AG04450 (cell line): ENCODE measurements at places on chromosomes 5 and 9.

DNA sequence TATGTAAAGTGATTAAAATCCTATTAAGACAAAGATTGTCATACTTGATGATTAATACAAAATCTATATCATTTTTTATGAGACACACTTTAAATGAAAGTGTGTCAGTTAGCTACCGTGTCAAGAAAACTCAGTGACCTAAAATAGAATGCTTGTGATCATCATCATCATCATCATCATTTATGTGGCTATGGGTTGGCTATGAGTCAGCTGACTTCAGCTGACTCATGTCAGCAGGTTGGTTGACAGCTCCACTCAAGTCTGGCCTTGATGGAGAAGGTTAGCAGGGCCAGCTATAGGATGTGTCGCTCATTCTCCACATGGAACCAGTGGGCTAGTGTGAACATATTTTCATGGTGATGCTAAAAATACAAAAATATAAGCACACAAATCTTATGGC lies 43.8 kb upstream of the ZNF300 start:
- DNase-seq, result no peak

GRCh38 chr5:98791898-98792580 lies 18.6 kb downstream of the RGMB start:
- no peak for DNase-seq

DNA sequence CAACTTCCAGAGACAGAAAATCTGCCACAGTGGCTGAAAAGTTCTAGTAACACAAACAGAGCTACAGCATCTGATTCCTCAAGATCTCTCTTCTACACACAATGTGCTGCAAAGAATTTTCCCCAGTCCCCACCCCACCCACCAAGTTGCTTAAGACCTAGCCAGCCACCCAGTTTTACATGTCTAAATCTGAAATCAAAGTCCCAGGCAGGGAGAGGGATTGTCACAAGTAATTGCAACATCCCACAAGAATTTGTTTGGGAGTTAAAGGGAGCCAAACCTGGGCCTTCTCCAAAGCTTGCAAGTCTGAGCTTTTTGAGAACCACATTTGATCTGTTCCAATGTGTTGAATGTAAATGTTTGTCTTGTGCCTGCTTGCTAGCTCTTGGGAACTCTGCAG lies 15.5 kb downstream of the IGIP start:
- DNase-seq, result peak; percentile 10

DNA sequence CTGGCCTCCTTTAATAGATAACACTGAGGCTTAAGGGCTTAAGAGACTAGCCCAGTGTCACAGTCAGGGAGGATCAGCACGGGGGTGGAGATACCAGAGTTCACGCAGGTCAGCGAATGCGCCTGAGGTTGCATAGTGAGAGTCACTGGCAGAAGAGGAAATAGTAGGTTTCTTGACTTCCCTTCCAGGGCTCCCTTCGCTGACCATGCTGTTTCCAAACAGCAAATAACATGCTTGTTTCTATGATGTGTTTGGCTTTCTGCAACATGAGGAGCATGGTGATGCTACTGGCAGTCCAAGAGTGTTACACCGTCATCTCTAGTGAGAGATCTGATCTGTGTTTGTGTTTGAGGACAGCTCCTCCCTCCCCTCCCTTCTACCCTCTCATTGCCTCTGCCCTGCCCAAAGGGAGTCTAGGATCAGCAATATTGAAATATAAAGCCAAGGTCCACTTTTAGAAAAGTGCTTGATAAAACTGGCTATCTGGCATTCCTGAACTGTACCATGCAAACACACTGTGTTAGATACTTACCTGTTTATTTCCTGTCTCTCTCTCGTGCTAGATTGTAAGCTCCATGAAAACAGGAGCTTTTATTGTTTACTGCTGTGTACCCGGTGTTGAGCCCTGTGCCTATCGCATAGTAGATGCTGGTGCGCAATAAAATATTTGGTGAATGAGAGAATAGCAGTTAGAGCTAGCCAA lies 12.3 kb downstream of the TLE4 start:
- DNase-seq, result no peak
